Endothelial cell of umbilical vein (primary cell): ENCODE measurements at places on chromosomes 2 and 18. TPM values are rescaled to one million over a fixed set of nuclear protein-coding genes. Genes with fewer than 3 reads are reported as not detected.

XDH gene
- not detected in 2 replicates for total RNA-seq

EGR4 gene
- total RNA-seq, result not detected in 2 replicates

IL18R1 gene
- 3.6 and 4.0 TPM in 2 replicates for total RNA-seq

GPATCH11 gene
- 10.2 and 12.1 TPM in 2 replicates for total RNA-seq

NCKAP1 gene
- total RNA-seq, result 121 and 130 TPM in 2 replicates

HOXD13 gene
- not detected in 2 replicates for total RNA-seq

DNA sequence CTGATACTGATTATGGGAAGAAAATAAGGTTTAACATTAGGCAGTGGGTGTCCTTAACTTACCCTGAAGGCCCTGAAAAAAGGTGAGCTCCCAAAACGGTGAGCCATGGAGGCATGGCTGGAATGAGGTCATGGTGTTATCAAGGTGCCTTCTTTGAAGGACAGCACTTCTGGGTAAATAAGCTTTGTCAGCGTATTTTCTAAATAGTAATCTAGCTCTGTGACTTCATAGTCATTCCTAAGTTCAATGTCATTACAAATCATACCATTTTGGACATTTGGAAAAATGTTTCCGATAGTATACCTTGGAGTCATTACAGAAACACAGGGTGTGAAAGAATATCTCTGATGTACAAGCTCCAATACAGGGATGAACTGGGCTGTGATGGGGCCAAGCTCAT lies 35.2 kb upstream of the CNGA3 start:
- no peak for DNase-seq

- peak; percentile 32 for DNase-seq
These were observed 1.2 kb downstream of the ANKMY1 start for GRCh38 chr2:240556553-240557100.

- DNase-seq, result no peak
These were observed 415.0 kb upstream of the CELF4 start for GRCh38 chr18:37980556-37980955.

DNA sequence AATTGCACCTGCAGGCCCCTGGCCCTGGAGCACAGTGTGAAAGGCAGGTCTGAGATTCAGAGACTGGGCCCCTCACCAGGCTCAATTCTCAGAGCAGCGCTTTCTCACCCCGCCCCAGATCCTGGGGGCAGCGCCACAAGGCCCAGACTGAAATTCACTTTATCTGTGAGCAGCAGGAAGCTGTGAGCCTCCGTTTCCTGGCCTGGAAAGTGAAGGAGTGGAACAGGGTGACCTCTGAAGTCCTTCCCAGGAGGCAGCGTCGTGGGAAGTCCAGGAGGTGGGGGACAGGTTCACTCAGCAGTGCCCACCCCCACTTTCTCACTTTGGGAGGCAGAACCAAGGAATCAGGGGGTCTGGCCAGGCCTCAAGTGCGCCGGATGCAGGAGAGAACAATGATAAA lies 235.4 kb downstream of the NDUFA10 start:
- no peak for DNase-seq

GRCh38 chr2:199465988-199466691 lies 8.4 kb upstream of the SATB2 start:
- DNase-seq, result no peak

DNA sequence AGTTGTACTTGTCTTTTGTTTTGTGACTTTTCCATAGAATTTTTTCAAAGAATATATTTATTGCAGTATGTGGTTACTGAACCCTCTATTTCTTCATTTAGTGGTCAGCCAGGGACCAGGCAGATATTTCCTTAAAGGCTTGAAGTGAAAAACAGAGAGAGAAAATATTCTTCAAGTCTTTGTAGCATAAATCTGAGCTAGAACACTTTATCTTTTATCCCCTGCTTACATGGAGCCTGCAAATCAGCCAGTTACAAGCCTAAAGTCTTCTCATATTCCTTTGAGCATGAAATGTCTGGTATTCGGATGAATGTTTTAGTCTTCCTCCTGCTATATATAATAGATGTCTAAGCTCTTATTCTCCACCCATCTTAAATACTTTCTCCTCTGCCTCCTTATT lies 1557.5 kb upstream of the ACVR2A start:
- no peak for DNase-seq

DNA sequence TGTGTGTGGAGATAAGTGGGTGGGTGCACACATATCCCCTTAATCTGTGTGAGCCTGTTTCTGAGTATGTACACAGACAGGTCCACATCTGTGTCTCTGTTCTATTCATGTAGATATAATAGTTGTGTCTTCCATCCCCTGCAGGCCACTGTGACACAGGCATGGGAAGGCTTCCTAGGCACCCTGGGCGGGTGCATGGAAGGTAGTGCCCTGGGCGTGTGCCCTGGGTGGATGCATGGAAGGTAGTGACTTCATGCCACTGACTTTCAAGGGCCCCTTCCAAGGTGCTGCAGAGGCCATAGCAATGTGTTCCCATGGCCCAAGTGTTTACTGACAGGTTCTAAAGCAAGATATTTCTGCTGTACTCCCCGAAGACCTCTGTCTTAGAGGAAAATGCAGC lies 462.5 kb upstream of the HS6ST1 start:
- no peak for DNase-seq

DNA sequence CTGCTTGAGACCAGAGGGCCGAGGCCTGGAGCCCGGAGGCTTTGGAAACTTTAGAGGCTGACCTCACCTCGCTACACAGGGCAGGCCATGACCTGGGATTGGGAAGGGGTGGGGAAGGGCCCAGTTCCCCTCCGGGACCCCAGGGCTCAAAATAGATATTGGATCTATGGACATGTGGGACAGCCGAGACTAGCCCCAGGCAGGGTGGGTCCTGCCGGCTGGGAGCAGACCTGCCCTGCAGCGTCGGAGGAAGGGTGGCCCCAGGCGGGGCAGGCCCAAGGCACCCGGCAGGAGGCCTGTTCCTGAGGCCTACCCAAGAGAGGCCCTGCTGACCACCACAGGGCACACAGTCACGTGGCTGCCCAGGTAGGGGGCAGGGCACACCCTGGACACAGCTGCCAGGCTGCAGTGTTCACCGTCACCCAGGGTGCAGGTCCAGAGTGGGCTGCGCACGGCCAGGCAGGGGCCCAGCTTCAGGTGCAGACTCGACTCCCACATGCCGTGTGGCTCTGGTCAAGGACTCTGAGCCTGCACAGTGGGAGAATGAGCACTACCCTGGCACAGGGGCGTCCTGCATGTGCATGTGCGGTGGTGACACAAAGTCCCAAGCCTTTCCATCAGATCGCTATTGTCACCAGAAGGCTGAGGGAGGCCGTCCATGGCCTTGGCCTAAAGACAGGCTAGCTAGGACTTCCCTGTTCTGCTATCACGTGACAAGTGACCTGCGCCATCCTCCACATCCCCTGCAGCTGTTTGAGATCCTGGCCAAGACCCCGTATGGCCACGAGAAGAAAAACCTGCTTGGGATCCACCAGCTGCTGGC lies 13.2 kb downstream of the ANO7 start:
- DNase-seq, result no peak

GRCh38 chr2:211457325-211457724 lies 900.9 kb downstream of the CPS1 start:
- no peak for DNase-seq

- DNase-seq, result no peak
These were observed 6.7 kb upstream of the ONECUT2 start for GRCh38 chr18:57428221-57429150.

GRCh38 chr2:112275887-112276773 lies 733 bp downstream of the ZC3H6 start:
- DNase-seq, result peak; percentile 89

DNA sequence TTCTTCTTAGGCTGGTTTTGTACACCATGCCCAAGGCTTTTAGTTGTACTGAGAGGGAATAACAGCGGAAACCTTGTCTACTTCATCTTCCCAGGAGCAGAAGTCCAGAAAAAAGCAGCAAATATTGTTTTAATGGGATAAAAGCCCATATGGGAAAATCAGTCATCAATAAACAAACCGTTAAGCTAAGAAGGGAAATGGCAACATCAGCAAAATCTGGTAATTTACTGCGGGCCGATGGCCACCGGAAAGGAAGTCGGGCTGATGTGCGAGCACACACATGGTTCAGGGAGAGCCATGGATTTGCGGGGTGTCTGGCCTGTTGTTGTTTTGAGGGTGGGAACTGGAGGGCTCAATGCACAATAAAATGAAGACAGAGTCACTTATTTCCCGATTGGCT lies 300.7 kb upstream of the RAB6C start:
- no peak for DNase-seq

DNA sequence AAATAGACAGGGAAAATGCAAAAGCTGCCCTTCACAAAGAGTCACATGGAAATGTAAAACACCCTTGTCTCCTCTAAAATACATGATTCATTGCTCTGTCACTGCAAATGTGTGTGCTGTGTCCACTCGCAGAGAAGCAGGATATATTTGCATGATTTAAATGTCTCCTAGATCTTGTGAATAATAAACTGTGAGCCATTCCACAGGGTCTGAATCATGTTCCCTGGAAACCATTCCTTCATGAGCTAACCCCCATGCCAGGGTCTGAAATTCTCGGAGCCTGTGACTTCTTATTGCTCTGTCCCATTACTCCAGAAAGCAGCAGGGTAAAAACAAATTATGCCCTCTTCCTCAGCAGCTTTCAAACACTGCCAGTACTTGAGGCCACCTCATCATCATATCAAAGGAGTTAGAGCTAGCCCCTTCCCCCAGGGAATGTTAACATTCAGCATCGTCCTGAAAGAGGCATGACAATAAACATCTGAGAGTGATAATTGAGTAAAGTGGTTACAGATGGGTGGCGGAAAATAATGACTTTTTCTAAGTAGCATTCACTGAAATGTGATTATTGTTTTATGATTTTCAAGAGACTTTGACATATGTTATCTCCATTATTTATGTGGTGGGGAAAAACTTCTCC lies 11.7 kb upstream of the CNGA3 start:
- peak; percentile 22 for DNase-seq

DNA sequence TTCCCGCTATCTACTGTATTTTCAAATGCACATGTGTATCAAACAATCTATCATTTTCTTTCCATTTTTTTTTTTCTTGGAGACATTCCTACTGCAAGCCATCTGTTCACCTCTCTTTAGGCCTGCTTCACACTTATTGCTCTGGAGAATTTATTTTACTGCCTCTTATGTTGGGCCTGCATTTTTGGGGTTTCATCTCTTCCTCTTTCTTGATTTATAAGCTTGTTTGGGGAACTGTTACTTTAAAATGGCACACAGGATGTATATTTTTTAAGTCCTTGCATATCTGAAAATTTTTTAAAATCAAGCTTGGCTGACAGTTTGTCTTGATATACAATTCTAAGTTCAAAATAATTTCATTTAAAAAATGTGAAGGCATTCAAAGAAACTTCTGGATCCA lies 3.5 kb upstream of the RAB27B start:
- DNase-seq, result no peak
